Cortex of kidney (tissue), 1 donor: ENCODE measurements at places on chromosomes 13 and 19.

DNA sequence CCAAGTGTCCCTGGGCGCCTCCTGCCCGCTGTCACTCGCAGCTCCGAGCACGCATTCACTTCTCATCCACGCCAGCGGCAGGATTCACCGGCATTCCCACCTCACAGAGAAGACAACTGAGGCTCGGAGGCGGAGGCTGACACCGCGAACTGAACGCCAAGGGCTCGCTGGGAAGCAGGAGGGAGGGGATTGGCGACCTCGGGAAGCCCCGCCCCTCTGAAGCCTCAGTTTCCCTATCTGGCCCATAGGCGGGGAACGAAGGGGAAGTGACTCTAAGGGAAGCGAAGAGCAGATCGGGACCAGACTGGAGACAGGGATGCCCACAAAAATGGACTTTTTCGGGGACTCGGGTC, 256 bp downstream of the MICOS13 start:
- DNase-seq, result no peak

DNA sequence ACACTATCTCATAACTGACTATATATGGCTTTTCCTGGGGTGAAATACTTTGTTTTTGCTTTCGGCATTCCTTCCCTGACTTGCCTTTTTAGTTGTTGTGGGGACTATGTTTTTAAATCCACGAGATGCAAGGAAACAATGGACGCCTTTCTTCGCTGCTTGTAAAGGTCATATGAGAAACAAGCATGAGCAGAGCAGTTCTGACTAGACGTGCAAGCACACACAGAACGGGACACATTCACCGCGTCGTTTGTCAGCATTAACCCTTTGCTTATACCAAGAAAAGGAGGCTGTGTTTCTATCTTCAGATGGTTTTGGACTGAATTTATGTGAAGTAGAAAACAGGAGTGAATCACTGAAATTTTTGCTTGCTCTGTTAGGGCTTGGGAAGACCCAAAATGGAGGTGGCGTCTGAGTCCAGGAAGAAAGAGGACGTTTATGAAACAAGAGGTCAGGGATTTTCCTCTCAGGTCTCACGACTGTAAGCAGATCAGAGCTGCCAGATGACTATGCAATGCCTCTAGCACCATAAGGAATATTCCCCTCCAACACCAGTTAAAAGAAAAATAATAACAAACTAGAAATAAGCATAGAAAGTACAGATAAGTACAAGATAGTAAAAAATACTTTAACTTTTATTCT, 358.9 kb downstream of the DLEU7 start:
- no peak for DNase-seq

DNA sequence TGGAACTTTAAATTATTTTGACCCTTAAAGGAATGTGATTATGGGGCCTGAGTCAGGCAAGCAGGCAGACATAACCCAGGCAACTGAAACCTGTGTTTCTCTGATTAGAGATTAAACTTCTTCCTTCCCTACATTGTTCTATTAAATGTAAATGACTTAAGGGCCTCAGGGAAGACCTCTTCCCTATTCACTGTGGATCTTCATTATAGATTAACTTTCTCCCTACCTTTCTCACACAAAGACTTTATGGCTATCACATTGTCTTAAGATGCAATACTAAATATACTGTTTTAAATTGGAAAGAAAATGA, 8.8 kb upstream of the METTL21C start:
- no peak for DNase-seq

GRCh38 chr19:28126135-28126898, 1086.6 kb downstream of the UQCRFS1 start:
- no peak for DNase-seq

- no peak for DNase-seq
Measured at GRCh38 chr19:2057484-2058469, 6.7 kb upstream of the MKNK2 start.

- no peak for DNase-seq
Measured at GRCh38 chr19:643736-644135, 4.1 kb downstream of the FGF22 start.

DNA sequence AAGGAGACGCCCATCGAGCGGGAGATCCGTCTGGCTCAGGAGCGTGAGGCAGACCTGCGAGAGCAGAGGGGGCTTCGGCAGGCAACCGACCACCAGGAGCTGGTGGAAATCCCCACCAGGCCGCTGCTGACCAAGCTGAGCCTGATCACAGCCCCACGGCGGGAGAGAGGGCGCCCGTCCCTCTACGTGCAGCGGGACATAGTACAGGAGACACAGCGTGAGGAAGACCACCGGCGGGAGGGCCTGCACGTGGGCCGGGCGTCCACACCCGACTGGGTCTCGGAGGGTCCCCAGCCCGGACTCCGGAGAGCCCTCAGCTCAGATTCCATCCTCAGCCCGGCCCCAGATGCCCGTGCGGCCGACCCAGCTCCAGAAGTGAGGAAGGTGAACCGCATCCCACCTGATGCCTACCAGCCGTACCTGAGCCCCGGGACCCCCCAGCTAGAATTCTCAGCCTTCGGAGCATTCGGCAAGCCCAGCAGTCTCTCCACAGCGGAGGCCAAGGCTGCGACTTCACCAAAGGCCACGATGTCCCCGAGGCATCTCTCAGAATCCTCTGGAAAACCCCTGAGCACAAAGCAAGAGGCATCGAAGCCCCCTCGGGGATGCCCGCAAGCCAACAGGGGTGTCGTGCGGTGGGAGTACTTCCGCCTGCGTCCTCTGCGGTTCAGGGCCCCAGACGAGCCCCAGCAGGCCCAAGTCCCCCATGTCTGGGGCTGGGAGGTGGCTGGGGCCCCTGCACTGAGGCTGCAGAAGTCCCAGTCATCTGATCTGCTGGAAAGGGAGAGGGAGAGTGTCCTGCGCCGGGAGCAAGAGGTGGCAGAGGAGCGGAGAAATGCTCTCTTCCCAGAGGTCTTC, 7.1 kb downstream of the MISP start:
- no peak for DNase-seq

GRCh38 chr13:30002577-30002976, 152.2 kb upstream of the UBL3 start:
- no peak for DNase-seq

DNA sequence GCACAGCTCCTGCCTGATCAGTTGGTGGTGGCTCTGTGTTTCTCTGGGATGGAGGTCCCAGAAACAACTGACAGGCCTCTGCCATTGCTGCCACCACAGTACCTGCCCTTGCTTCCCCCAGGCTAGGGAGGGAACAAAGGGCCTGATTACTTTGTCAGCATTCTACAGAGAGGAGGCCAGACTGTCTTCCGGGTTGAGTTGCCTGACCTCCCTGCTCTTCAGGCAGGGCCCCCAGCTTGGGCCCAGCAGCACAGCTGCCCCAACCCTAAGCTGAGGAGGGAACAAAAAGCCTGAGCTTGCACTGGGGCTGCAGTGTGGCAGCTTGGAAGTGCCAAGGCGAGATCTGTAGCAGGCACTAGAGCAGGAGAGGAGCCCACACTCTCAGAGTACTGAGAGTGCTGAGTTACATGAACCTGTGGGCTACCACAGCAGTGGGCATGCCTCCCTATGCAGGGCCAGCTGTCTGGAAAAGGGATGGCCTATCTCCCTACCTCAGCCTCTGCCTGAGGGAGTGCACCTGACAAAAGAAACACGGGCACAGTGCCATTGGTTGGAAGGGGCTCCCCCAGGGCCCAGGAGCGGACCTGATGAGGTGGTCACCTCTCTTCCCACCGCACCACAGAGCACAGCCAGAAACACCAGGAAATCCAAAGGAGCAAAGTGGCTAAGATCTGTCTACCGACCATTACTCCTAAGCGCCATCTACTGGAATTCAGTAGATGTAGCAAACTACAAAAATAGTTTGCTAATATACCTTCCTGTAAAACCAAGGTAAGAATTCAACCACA, 24.4 kb downstream of the SLC25A15 start:
- DNase-seq, result no peak

GRCh38 chr13:45063261-45063860, 56.9 kb upstream of the GTF2F2 start:
- DNase-seq, result no peak

GRCh38 chr19:11880598-11880997, 7.0 kb upstream of the ZNF69 start:
- DNase-seq, result no peak

GRCh38 chr19:50290775-50291174, 38.4 kb downstream of the KCNC3 start:
- DNase-seq, result no peak

- no peak for DNase-seq
Measured at GRCh38 chr19:52946322-52947310, 16.1 kb downstream of the ZNF816 start.

GRCh38 chr13:50911081-50911631, 1.6 kb downstream of the RNASEH2B start:
- DNase-seq, result no peak

GRCh38 chr13:112991609-112992008, 22.6 kb downstream of the MCF2L start:
- DNase-seq, result no peak

DNA sequence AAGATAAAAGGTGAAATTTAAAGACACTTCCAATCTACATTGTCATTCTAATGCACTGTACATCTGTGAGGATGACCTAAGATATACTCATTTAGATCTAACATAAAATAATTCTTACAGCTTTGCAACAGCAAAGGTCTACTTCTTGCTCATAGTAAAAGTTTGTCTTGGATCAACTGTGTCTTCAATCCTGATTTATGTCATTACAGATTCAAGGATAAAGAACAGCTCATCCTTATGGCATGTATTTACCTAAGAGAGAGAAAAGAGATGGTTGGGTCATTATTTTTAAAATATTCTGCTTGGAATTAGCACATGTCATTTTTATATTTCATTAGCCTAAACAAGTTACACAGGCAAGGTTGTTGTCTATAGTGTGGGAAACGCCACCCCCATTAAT, 2193.1 kb downstream of the PCDH9 start:
- no peak for DNase-seq

DNA sequence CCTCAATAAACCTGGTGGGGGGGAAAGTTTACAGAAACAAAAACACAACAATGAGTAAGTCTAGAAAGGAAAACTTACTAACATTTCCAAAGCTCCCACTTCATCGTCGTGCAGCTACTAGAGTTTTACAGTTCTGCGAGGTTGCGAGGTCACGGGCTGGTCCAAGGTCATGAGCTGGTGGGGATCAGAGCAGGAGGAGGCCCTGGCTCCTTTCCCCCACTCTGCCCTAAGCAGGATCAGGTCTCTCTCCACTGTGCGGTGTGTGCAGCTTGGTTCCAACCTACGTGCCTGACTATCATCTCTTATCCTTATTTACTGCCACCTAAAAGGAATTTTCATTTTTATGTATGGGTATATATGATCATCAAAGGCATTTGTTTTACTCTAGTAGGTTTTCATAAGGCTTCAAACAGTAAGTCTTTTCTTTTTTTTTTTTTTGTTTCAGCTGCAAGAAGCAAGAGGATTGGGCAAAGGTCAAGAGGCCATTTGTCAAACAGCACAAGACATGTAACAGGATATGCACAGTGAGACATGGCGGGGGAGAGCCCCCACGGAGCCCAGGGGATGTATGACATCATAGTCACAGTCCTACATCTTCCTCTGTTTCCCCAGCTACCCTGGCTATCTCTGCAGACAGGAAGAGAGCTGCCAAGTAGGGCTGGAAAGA, 76.6 kb upstream of the POMP start:
- no peak for DNase-seq

DNA sequence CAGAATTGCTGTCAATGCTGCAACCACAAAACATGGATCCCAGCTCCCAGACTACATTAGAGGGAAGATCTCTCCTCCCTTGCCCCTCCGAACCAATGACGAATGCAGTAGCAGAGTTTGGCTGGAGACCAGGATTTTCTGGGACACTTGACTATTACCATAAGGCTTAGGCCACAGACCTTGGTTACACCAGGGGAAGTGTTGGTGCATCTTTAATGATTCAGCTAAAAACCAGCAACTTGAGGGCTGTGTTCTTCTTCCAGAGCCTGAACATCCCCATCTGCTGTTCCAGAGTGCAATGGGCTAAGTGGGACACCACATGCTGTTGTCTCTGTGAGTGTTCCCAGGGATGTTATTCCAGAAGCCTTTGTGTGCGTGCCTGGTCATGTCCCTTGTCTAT, 528.2 kb downstream of the LMO7 start:
- no peak for DNase-seq

DNA sequence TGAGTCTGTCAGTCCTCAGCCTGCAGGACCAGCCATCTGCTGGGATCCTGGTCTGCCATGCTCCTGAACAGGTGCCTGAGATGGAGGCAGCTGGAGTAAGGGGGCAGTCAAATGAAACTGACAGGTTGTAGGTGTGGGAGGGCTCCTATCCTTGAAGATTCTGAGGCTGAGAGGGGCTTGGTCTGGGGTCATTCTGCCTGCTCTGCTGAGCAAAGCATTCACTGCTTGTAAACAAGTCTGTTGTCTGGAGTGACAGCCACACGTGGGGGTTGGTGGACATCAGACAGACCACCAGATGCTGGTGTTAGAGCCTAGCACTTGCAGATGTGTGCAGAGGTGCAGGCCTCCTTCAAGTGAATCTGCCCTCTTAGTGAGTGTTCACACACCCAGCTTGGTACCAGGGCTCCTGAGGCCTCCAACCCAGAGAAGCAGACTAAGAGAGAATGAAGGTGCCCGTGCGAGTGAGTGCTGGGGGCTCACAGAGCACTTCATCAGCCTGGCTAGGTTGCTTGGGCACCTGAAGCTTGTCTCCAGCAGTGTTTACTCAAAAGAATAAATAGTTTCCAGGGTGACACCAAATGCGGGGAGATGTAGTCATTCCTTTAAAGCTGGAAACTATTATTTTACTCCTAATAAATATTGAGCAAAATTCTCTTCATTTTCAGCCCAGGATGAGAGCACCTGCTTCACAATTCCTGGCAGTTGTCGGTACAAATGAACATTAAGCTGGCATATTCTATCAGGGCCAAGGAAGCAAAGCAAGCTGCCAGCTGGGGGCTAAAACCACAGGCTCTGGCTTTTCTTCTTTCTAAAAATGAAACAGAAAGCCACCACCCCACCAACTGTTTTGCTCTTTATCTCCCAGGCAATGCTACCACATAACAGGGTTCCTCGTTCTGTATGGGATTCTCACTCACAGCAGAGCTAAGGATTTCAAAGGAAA, 82.3 kb downstream of the RNASEH2B start:
- no peak for DNase-seq

GRCh38 chr19:18590273-18591272, 2.0 kb downstream of the REX1BD start:
- no peak for DNase-seq

DNA sequence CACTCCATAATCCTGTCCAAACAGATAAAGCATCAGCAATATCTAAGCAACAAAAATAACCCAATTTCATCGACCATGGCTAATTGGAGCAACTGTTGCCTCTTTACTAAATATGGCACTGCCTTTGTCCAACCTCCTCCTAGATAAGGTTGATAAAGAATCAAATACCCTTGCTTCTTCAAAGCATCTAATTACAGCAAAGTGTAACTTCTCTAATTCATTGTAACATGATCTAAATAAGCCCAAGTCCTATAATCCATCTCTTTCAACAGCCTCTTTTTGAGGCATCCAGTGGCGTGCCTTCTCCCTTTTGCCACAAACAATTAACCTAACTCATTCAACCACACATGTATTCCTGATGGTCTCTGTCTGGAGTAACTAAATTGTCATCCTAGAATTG, 81.7 kb upstream of the KLHL1 start:
- no peak for DNase-seq

DNA sequence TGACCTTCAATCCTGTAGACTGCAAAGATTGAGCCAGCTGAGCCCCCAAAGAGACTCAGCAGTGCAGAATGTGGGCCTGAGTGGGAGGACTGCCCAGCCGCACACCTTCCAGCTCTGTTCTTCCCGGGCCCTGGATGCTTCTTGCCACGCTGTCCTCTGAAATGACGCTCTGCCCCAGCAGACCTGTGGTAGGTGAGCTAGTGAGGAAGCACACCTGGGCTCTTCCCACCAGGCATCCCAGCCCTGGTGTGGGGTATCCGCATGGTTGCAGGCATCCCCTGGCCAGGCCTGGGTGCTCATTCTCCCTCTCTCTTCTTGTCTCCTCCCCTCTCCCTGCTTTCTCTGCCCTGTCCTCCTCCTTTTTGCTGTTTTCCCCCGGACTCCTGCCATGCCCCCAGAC, 9.8 kb upstream of the MZF1 start:
- DNase-seq, result no peak
